Stimulated activated CD8-positive, alpha-beta memory T cell treated with anti-CD3 and anti-CD28 coated beads, Interleukin-15, amount 100 ng/mL, for 4 hours (primary cell): ENCODE measurements at places on chromosomes 3 and 15.

- DNase-seq, result no peak
These were observed at the start of gene SLITRK3 for GRCh38 chr3:165195640-165196576. TSS of gene SLITRK3 (minus strand) at chr3:165196384. CDS start at chr3:165190830, 5,554 bp downstream.

GRCh38 chr15:40342416-40343320 is 1.9 kb upstream of the CCDC9B start:
- DNase-seq, result no peak

DNA sequence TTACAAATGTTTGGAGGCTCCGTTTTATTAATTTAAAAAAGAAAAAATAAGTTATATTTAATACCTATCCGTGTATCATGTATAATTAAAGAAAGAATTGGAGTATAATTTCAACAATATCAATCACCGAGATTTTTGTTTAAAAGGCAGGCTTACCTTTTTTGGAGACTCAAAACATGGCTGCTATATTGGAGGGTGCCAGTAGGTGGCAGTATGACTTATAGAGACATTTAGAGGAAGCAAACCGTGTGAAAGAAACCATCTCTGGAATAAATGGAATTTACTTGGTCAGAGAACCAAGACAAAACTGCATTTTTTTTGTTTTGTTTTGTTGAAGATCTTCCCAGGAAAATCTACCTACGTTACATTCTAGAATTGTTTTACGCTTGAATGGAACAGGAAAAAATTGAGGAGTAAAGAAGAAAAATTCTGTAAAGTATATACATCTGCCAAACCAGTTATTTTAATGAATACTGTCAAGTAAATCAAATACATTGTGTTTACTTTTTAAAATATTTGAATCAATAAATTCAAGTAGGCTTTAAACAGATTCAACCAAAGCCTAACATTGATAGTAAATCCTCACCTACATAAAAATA is 802.6 kb upstream of the ALCAM start:
- DNase-seq, result peak; percentile 25

DNA sequence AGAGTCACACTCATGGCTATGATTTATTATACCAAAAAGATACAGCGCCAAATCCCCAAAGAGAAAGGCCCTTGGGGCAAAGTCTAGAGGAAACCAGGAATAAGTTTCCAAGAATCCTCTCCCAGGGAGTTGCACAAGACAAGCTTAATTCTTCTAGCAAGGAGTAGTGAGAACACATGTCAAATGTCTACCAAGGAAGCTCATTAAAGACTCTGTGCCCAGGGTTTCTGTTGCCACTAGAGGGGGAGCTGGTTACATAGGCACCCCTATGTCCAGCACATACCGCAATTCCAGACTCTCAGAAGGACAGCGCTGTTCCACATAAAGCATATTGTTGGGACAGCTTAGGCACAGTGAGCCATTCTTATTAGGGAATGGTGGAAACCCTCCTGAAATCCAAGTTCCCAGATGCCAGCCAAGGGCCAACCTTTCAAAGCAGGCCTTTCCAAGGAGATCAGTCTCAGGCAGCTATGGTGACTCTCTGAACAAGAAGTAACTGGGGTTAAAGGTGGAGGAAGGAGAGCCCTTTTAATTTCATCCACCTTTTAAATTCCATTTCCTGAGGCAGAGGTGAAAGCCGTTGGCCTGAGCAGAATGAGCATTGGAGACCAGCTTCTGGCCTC is 194.2 kb downstream of the UACA start:
- DNase-seq, result no peak

GRCh38 chr3:181711325-181712135 is at the start of gene SOX2:
TSS of gene SOX2 (plus strand) at chr3:181711925. CDS start at chr3:181712361, 436 bp downstream.
- no peak for DNase-seq

GRCh38 chr3:188417271-188417696 is 263.3 kb downstream of the LPP start:
- DNase-seq, result no peak

DNA sequence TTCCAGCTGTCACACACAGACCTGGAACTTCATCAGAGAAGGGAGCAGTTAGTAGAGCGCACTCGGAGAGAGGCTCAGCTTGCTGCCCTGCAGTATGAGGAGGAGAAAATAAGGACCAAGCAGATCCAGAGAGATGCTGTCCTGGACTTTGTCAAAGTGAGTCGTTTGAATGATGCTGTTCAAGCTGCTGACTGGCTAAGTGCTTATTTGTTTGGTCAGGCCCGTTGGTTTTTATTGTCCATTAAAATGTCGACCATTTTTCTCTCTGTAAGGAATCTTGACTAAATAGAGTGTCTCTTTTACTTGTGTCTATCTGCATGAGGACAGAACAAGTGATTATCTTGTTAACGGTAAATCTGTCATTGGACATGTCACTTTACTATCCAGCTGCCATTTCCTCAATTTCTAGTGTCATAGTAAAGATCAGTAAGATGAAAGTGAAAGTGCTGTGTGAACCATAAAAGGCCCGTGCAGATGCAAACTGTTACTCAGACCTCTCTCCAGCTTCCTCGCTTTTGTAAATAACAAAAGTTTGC is 56.9 kb downstream of the LRCH3 start:
- DNase-seq, result no peak

GRCh38 chr15:33344530-33344929 is 33.8 kb downstream of the RYR3 start:
- DNase-seq, result no peak

DNA sequence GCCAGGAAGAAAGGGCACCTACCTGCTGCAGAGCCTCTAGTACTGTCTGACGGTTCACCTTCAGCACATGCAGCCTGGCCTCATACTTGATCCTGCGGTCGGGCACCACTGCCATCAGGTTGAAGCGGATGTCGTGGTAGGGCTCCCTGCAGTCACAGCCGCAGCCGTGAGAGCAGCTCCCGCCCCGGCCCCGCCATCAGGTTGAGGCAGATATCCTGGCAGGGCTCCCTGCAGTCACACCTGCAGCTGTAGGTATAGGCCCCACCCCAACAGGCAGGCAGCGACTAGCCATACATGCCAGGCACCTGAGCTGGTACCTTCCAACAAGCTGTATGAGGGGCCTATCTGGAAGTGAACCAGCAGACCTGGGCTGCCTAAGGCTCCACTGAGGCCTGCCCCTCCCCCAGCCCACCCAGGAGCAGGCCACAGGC is 38.7 kb downstream of the SEMA3G start:
- no peak for DNase-seq

DNA sequence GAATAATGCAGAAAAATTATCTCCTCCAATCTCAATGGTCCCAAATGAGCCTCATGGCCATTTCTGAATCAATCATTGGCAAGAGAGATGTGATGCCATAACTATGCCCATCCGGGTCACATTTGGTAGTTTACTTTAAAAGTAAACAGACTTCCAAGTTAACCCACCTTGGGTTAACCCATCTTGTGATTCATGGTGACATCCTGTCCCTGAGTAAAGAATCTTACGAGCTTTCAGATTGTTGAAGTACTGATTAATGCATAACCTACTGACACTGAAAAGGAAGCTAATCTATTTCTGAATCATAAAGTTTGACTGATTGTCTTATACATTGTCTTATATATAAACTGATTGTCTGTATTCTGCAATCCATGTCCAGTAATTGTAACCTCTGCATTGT is 467.2 kb upstream of the AGTR1 start:
- no peak for DNase-seq
